Islet precursor cell (in vitro differentiated cells): ENCODE measurements at places on chromosomes 7 and 10.

GRCh38 chr7:36925207-36925606, 200.9 kb upstream of the AOAH start:
- no peak for DNase-seq

- no peak for DNase-seq
These were observed 23.1 kb downstream of the ZCCHC24 start for GRCh38 chr10:79422178-79422892.

DNA sequence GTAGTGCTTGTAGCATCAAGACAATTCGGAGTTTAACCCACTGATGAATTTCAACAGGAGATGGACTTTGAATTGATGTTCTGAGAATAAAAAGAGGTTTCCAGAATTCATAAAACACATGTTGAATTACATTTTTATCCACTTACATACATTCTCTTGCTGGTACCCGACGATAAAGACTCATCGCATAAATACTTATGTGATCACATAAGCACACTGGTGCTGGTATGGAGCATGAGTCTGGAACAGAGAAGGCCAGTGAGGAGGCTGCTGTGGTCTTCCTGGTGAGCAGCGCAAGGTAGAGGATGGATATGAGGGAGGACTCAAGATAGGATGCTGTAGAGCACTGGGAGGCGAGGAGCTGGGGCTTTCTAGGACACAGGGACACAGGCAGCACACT, 109.0 kb downstream of the RNF216 start:
- no peak for DNase-seq

GRCh38 chr10:132437541-132437950, 40.5 kb downstream of the PWWP2B start:
- DNase-seq, result no peak

DNA sequence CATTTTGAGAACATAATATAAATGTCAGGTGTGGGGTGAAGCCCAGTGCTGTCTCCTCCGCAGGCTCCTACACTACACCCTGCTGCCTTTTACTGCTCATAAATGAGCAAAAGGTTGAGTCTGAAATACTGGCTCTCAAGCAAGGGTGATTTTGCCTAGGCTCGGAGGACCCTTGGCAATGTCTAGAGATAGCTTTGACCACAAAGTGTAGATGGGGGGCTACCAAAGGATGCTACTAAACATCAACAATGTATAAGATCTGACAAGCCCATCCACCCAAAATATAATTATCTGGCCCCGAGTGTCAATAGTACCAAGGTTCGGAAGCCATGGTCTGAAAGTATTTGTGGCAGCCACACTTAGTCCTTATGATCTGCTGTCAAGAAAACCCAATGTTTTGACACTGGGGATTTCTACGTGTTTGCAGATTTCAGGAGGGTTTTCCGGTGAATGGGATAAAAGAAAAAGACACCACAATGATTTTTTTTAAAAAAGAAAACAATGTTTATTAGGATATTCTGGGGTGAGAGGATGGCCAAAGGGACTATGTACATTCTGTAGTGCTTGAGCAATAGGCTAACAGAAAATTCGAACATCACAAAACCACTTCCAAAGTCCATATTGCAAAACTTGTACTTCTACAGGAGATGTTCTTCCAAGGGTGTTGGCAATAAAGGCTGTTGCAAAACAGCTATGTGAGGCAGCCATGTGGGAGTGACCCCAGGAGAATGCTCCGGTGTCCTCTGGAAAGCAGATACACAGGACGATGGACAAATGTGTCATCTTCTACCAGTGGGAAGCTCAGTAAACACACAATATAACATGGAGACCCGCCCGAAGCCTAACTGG, 216.3 kb downstream of the GFRA1 start:
- no peak for DNase-seq

DNA sequence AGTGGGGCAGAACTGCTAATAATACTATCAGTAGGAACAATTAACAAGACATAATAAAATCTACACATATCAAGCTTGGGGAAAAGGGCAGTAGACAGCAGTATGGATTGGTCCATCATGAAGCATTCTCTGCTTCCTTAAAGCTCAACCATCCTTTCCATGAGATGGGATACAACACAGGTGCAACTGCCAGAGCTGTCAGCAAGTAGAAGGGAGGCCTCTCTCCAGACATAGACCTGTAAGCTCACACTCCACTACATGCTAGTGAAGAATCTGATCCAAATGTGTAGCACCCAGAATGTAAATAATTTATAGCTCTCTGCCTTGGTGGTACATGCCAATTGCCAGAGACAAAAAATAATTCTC, 41.5 kb upstream of the ANAPC16 start:
- DNase-seq, result no peak

DNA sequence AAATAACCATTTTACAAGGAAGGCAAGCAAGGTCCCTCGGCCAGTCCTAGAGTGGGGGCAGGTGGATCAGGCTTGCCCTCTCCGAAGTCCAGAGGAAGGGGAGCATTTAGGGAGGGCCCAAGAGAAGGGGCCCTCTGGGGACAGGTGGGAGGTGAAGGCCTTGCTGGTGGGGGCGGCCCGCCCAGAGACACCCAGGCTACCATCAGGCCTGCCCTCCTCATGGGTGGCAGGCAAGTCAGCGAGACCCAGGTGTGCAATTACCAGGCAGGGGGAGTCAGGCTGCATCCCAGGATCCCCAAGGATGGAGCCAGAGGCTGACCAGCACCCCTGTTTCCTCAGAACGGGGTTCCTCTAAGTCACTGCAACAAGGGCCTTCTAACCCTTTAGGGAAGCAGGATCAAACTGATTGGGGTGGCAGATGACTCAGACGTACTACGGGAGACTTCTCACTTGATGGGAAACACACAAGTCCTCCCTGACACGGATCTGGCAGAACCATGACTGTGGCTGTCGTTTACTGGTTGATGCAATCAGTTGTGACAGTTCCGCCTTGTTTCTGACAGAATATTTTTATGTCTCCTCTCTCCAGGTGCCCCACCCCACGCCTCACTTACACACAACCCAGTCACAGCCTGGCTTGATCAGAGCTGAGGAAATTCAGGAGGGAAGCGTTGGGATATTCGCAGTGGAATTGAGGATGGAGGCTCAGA, 8.2 kb downstream of the LOXL4 start:
- no peak for DNase-seq

GRCh38 chr10:124020981-124021815, 72.2 kb downstream of the CHST15 start:
- peak; percentile 76 for DNase-seq

GRCh38 chr10:55287346-55287745, 486.3 kb upstream of the PCDH15 start:
- no peak for DNase-seq

GRCh38 chr7:54946764-54947163, 72.1 kb upstream of the EGFR start:
- DNase-seq, result no peak
